ENCODE measurements at places on chromosomes 7 and 10.

- DNase-seq: no peak
These were observed 1246.7 kb downstream of the GATA3 start for GRCh38 chr10:9301148-9301547.

- no peak for DNase-seq
These were observed 169.3 kb downstream of the MAGI2 start for GRCh38 chr7:79284211-79284610.

- DNase-seq: no peak
These were observed 28.1 kb upstream of the KIF5B start for GRCh38 chr10:32084185-32084851.

GRCh38 chr10:132010483-132010882, 28.8 kb upstream of the BNIP3 start:
- no peak for DNase-seq

GRCh38 chr7:55245271-55245723, 119.8 kb upstream of the LANCL2 start:
- DNase-seq: no peak

DNA sequence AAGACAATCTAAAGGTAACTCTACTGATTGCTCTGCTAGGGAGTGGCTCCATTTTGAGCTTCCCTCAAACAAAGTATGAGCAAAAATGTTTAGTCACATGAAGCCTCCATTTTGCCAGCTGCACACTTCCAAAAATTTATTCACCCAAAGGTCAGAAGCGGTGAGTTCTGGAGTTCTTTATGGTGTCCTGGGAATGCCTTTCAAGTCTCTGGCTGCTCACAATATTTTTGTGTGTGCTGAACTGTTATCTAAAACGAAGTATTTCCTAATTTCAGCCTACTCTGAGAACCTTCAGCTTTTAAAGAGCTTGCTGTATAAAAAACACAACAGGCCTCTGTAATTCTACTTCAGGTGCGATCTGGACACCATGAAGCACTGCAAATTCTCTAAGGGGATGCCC, 15.6 kb downstream of the NRCAM start:
- no peak for DNase-seq

DNA sequence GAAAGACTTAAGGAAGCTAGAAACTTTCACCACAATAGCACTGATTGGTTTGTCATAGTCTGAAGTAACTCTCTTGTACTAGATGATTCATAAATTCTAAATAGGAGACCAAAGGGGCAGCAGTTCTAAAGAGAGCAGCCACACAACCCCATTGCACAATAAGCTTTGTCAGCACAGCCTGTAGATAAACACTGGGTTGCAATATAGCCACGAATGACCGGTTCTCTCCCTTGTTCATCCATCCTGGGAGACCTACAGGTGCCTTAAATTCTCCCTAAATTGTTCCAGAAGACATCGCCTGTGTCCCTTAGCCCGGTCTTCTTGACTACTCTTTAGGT, 167.0 kb downstream of the SNX13 start:
- no peak for DNase-seq

DNA sequence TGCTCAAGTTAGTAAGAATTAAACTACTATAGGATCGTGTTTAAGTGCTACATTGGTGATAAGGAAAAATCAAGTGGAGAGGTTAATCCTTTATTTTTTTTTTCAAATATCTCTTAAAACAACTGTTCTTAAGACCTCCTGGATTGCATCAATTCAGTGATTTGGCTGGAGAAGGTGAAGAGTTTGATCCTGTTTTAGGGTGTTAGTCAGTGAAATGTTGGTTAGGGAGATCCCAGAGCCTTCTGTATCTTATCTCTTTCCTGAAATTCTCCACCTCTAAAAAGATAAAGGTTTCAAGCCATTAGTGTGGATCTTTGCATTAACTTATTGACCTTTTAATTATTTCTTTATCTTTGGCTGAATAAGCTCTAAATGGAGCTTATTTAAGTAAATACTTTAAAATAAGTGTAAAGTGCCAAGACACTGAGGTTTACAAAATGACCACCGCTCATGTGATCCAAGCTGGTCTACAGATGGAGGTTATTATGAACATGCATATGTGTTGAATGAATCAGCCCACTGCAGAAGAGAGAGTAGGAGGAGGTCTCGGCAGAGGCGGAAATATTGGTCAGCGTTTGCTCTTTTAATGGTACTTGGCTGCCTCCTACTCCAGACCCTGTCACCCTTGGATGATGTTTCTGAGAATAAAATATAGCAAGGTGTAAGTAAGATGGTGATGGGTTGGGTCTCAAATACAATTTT, 51.8 kb upstream of the BMPER start:
- DNase-seq: no peak

GRCh38 chr10:60182691-60183090, 207.0 kb downstream of the ANK3 start:
- DNase-seq: no peak

- no peak for DNase-seq
These were observed 5.7 kb downstream of the NOS3 start for GRCh38 chr7:150996376-150997074.

DNA sequence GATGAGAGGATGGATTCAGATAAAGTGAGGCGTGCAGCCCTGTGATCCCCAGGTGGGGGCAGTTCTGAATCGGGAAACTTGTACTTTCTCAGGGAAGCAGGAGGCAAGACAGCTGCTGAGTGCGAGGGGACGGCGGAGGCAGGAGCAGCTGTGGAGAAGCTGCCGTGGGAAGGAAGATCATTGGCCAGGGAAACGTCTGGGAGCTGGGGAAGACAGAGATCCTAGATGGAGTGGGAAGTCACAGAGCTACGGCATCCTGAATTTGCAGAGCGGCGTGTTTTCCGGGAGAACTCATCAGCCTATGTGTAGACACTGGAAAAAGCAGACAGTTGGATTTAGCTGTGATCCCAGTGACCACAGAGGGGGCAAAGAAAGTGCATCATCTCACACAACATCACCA, 9.2 kb downstream of the PRKCQ start:
- no peak for DNase-seq

- no peak for DNase-seq
These were observed 59.0 kb downstream of the GNA12 start for GRCh38 chr7:2785071-2785500.

DNA sequence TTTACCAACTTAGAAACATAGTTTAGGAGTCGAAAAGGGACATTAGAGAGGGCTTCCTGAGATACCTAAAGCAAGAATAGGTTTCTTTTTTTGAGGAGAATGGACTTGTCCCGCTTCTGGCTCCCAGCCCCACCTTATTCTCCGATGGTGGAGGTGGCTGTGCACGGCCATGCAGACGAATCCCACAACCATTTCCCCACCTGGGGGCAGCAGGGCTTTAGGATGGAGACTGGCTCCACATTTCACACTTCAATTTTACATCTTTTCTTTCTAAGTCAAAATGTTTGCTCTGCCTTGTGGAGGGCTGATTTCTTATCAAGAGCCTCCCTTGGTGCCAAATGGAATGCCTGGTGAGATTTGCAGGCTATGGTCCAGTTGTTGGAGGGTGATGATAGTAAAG, 118.5 kb downstream of the GLRX3 start:
- no peak for DNase-seq

GRCh38 chr10:63761243-63761642, 240.0 kb downstream of the REEP3 start:
- no peak for DNase-seq

DNA sequence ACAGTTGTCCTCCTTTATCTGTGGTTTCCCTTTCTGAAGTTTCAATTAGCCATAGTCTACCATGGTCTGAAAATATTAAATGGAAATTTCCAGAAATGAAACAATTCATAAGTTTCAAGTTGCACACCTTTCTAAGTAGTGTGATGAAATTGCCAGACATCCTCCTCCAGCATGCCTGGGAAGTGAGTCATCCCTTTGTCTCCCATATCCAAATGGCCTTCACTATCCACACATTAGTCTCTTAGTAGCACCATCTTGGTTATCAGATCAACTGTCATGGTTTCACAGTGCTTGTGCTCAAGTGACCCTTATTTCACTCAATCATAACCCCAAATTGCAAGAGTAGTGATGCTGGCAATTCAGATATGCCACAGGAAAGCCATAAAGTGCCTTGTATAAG, 83.4 kb upstream of the PPP1R9A start:
- no peak for DNase-seq

DNA sequence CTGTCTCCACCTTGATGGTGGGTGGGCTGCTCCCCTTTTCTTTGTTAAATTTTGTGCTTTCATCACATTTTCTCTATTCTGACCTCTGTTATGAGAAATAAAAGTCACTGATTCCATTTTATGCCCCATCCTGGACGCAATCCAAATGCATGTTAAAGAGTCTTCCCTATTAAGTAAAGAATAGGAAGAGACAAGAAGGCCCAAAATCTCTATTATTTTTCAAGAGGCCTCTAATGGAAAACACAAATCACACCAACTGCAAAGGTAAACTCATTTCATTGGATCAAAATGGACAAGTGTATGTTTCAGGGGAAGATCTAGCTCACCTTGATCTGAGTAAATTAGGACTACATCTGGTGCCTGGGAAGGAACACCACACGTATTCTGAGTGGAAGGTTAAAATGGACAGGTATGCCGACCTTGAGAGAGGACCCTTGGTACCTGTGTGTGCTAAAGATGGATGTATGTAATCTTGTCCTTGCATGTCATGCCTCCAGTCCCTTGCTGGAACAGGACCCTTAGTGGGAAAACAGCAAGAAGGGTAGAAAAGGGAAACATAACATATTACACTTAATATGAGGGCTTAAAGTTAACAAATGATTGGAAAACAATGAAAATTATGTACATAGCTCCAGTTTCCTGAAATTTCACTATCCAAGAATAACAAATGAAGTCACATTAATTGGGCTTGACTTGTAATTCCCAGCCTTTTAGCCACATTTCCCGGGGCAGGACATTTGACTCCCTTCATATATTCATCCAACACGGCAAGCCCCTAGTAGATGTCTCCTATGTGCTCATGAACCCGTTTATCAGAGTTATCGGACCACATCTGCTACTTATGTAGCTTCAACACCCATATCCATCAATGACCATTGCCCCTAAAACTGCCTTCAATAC, 7.6 kb downstream of the IFIT2 start:
- no peak for DNase-seq

GRCh38 chr10:86104611-86105145, 261.9 kb downstream of the GRID1 start:
- DNase-seq: no peak

- DNase-seq: no peak
These were observed 96.1 kb downstream of the DNAJC1 start for GRCh38 chr10:21907436-21907835.

DNA sequence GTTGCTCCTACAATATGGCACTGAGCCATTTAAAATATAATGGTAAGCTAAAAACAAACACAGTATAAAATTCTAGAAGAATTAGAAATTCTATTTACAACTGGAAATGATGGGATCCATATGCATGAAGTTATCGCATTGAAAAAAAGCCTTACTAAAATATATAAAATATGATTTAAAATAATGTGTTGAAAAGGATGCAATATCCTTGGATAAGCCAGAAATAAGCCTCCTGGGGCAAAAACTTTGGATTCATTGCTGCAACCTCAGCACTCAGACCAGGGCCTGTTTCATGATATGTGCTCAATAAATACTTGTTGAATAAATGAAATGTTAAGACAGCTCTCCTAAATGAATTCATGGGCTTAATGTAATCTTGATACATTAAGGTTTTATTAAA, 170.2 kb downstream of the SEM1 start:
- DNase-seq: no peak

DNA sequence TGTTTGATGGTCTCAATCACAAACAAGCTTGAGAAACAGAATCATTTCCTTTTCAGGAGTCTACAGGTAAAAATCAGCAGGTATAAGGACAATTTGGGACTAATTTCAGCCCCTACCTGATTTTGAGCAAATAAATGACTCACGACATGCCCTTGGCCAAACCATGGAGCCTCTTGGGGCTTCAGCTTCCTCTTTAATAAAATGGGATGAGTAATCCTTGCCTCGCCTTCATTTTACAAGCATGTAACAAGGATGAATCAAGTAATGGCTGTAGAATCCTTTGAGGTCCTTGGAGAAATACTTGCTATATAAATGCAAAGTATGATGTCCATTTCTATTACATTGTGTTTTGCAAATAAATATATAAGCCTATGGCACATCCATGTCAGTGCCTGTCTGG, 212.8 kb upstream of the PODXL start:
- DNase-seq: no peak

DNA sequence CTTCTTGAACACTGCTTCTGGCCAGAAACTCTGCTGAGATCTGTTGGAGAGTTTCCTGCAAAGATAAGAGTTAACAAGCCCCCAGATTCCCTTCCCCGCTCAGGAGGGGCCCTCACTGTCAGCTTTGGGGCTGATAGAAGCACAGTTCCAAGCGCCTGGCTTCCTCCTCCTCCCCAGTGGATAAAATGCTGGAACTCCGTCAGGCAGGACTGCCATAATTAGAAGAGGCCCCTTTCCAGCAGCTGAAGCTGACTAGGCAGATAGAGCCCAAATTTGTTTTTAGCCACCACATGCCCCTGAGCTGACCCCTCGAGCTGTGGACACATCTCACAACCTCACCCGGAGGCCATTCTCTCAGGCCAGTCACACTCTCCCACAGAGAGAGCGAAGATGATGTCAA, 89.4 kb downstream of the TBXAS1 start:
- DNase-seq: no peak

- no peak for DNase-seq
These were observed 61.8 kb downstream of the LRRC17 start for GRCh38 chr7:102974366-102975236.

- DNase-seq: no peak
These were observed 3.2 kb downstream of the SFMBT2 start for GRCh38 chr10:7407368-7408290.

DNA sequence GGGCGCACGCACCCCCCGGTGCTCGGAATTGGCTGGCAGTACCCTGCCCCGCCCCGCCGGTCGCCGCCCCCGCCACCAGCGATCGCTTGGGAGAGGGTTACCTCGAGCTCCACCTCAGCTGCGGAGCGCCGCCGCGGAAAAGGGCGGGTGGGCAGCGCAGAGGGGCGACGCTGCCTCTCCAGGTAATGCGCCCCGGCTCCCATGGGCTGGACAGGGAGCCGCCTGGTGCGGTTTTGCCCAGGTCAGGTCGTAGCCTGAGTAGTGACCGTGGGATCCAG, 1.3 kb downstream of the PFKFB3 start:
- DNase-seq: no peak

DNA sequence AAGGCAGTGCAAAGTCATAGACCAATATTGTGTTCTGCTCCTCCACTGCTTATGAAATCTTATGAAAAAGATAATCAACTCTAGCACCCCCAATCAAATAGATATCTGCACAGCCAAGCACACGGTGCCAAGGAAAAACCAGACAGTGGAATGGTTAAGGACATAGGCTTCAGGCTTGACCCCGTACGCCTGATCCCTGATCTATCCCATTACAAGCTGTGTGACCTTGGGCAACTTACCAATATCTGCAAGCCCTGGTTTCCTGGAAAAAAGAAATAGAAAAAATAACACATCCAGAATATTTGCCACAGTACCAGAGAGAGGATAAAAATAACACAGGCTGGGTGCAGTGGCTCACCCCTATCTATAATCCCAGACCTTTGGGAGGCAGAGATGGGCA, 56.9 kb downstream of the GRB10 start:
- no peak for DNase-seq
